ENCODE measurements at places on chromosomes 4 and X.

GRCh38 chrX:650324-650723 is 19.7 kb downstream of the SHOX start:
- DNase-seq: no peak

- DNase-seq: no peak
Observed at GRCh38 chr4:171924746-171925376, 111.7 kb downstream of the GALNTL6 start.

DNA sequence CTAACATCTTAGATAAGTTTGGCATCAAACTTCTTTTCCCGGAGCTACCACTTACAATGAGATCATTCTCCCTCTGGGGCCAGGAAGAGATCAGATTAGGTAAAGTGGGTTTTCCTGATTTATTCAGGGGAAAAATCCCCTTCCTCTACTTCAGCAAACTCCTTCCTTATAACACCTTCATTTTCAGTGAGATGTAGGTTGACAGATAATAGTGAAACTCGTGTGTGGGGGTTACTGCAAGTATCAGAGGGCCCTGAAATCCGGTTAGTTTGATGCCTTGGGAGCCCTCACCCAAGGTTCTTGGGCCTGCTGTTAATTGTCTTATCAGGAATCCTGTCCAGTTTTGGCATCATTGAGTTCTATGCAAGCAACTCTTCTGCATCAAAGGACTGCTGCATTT is 10.8 kb downstream of the FTHL17 start:
- DNase-seq: no peak

DNA sequence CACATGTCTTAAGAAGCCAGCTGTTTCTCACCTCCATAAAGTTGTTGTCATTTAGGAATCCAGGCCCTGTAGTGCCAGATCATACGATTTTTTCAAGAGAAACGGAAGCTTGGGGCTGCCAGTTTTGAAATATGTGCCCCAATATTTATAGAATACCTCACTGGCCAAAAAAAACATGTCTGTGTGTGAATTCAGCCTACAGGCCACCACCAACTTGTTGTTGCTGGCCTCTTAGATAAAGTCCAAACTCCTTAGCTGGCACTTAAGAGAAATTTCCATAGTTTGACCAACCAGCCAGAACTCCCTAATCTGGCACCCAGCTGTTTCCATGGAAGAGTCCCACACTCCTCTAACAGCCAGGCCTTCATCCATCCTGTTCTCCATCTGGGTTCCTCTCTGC is 74.1 kb downstream of the WDR19 start:
- no peak for DNase-seq

DNA sequence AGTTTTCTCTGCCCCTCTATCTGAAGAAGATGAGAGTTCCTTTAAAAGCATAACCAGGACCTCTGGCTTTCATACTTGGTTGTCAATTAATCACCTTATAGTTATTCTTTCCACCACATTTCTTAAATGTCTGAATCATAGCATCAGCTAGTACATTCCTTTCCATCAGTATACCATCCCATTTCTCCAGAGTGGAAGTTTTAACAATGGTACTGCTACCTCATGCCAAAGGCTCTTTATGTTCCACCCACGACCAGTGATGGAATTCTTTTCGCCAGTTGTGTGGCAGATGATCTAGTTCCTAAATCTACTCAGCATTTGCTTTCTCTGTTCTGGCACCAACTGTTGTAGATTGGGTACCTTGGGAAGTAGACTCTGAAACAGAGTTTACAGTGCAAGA is 379.8 kb downstream of the ZNF674 start:
- DNase-seq: no peak

DNA sequence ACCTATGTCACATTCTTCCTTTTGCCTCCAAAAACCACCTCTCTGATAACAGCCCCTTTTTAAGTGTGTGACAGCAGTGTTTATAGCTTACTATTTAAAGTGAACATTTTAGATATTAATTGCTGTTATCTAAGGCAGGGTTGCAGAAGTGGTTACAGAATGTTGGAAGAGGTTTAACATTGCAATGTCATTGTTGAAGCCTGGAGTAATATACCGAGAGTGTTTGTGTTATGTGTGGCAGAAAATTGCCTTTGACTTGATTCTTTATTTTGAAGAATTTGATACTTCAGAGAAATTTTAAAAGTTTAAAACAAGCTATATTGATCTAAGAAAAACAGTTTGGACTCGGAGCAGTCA is 37.1 kb downstream of the SMARCAD1 start:
- no peak for DNase-seq

DNA sequence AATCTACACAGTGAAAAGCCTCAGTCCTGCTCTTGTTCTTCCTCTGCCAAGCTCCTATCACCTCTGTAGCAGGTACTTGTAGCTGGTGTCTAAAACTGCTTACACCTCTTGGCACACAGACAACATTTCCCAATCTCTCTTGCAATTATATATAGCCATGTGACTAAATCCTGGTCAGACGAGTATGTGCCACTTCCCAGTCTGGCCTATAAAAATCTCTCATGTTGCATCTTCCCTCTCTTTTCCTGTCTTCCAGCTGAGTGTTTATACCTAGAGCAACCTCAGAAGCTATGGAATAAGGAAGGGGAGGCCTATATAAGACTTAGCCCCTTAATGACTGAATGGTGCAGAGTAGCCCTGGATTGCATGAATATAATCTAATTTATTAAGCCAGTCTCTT is 105.8 kb downstream of the RNF150 start:
- DNase-seq: no peak

- no peak for DNase-seq
Observed at GRCh38 chr4:120266602-120267001, 200.0 kb upstream of the MAD2L1 start.

- DNase-seq: no peak
Observed at GRCh38 chrX:1511829-1512228, 25.2 kb downstream of the P2RY8 start.

Measured in NCI-H774 (cell line).